ENCODE measurements at places on chromosomes 1 and 21.
A peak's percentile ranks its signal among the peaks of the same experiment; 100 is the strongest.

- no peak for DNase-seq
Observed at GRCh38 chr1:93288558-93288957, 57.1 kb upstream of the DR1 start.

GRCh38 chr21:42341776-42342542, 8.8 kb downstream of the TFF2 start:
- no peak for DNase-seq

DNA sequence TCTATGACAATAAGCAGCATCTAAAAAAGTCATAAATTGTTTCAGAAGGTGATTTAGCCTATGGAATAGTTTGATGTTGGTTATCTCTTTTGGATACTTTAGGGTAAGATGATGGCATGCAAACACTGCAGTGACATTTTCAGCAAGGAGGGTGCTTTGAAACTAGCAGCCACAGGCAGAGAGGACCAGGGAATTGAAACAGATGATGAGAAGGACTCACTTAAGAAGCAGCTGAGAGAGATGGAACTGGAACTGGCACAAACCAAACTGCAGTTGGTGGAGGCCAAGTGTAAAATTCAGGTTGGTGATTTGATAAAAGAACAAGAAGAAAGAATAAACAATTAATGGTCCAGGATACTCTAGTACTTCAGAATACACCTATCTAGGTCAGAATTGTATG, 11.2 kb upstream of the CACYBP start:
- no peak for DNase-seq

- no peak for DNase-seq
Observed at GRCh38 chr21:43806017-43806710, 16.8 kb downstream of the RRP1 start.

- no peak for DNase-seq
Observed at GRCh38 chr1:231313661-231314060, 24.0 kb downstream of the EXOC8 start.

GRCh38 chr1:212760126-212760823, 31.3 kb downstream of the NSL1 start:
- no peak for DNase-seq

DNA sequence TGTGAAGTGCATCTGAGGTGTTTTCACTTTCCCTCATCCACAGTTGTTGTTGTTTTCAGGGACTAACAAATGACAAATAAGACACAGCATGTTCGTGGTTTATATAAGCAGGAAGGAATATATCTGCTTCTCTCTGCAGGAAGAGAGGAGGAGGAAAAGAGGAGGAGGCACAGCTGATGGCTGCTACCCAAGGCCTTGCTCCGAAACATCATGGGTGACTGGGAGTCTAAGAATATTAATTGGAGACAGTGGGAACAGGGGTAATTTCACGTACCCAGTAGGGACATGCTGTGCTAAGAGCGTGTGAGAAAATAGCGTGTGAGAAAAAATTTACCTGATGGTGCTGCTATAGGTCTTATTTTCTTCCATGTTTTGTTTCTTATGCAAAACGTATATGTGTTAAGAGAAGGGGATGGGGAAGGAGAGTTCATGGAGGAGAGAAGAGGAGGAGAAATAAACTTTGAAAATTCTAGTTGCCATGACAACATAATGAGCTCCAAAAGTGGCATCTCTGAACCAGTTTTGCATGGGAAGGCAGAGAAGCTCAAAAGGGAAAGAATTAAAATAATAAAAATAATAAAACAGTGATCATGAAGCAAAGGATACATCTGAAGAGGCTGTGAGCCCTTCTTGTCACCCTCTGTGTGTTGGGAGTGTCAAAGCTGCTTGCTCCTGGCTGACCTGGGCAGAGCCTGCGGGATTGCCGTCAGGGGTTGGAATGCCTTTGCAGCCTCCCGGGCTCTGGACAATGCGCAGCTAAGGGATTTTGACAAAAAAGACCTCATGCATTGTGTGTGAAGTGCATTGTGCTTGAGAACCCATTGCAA, 192.0 kb downstream of the CACNA1E start:
- DNase-seq: no peak

GRCh38 chr1:95117207-95118066, at the start of gene TLCD4:
Gene TLCD4, plus strand, starts transcription at chr1:95117355. Its CDS starts 26,547 bp downstream, at chr1:95143902.
- peak; percentile 15 for DNase-seq

GRCh38 chr21:26079366-26079765, 91.2 kb downstream of the APP start:
- DNase-seq: no peak

DNA sequence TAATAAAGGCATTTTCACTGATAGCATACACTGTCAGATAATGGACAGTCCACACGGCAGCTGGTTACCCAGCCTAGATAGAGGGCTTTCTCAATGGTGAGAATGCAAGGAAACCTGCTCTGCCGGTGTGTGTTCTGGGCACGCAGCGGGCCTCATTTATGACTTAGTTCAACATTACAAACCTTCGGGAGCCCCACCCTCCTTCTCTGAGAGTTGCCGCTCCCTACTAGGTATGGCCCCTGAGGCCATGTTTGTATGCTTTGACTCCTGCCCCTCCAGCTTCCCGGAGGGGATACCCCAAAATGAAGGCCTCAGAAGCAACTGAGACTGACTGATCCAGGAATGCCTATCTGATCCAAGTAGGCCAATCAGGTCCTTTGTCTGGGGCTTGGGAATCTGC, 17.2 kb upstream of the FABP3 start:
- no peak for DNase-seq

GRCh38 chr21:14987370-14988170, 77.2 kb downstream of the NRIP1 start:
- no peak for DNase-seq

- DNase-seq: no peak
Observed at GRCh38 chr1:19432943-19433718, 52.2 kb downstream of the CAPZB start.

DNA sequence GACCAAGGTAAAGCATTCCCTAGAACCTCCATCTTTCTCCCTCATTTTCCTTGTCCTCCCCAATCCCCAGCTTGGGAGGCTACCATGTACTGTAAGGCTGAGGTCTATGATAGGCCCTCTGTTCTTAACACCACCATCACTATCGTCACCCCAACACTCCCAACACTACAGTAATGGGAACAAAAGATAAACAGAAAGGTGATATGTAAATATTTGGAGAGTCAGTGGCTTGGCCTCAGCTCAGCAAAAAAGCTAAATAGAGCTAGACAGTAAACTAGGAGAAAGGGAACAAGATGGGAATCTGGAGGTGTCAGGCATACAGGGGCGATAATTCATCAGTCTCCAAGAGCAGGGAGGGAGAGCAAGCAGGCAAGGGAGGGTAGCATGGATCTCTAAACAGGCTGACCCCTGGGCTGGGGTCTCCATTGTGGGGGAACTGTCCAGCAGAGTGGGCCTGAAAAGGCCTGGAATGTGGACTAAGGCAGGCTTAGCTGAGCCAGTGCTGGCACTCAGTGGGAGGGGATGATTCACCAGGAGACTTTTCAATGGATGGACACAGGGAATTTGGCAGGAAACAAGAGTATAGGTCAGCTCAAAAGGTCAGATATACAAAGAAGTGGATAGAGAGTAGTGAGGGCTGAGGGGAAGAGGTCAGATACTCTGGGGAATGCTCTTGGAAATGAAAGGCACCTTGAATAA, 6.7 kb downstream of the WNT2B start:
- DNase-seq: peak; percentile 8

DNA sequence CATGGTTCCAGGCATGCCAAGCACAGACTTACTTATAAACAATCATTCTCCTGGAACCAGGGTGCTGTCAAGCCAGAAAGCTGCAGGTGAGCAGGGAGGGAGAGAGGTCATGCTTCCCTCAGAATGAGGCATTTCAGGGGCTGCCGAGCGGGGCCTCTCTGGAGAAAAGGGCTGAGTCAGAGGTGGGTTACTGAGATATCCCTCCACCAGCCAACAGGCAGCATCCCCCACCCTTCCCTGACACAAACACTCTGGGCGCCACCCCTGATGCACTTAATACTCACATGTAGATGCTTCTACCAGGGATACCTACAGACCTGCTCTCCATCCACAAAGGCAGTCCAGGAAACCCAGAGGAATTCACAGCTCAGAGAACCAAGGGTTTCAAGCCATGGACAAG, 13.1 kb downstream of the STK40 start:
- DNase-seq: no peak

DNA sequence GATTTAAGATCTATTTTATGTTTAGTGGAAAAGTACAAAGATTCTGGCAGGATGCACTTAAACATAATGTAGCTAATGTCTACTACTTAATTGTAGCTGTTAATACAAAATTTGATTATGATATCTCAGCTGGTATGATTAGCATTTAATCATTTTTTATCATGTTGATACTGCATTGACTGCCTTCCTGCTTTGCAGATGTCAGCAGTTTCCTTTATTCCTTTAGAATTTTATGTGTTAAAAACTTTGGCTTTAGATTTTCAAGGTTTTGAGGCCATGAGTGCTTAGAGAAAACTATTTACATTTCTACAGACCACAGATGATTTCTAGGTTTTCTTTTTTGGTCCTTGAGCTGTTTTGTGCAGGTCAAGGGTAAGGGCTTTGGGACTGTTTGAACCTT, 152.2 kb downstream of the ZNF326 start:
- no peak for DNase-seq

DNA sequence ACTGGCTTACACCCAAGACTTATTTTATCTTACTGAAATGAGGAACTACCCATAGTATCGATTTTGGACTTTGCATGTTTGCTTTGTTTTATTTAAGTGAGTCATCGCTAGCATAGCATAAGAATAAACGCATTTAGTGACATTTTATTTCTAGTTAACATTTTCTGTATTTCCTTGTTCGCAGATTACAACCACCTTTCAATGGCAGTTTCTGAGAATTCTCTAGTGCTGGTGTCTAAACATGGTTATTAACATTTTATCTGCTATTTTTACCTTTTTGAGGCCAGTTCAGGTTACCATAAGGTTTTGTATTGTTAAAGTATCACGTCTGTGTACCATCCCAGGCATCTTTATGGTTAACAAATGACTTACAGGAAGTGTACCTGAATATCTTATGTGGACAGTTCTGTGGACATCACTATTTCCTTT, 24.5 kb downstream of the EEIG2 start:
- no peak for DNase-seq

DNA sequence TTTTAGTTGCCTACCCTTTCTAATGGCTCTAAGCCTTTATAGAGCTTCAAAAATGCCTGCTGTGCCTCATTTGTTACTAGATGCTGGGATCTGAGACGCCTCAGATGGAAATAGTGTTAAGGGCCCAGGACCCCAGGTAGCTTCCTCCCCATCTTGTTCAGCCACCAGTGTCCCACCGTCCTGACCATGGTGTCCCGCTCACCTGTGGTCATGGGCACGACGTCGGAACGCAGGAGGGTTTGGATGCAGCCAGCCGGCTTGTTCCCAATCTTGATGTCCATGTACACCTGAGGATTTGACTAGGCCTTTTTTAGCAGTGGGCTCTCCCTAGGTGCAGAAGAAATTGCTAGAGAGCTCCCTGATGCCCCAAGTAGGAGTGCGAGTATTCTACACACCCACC, 31.1 kb downstream of the PABPC4 start:
- no peak for DNase-seq

DNA sequence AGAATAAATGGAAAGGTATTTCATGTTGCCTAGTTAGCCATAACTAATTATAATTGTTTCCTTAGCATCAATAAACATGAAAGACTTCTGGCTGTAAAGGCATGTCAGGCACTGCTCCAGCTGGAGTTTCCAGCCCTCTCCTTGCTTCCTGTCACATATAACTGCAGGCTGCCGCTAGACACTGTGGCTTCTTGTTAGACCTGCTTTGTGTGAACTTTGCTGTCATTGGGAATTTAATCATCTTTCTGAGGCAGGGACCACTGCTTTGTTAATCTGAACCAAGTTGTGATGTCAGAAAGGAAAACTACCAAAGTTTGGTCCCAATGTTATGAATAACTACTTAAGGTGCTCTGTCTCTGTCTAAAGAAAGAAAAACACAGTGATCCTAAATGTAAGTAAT, 90.3 kb upstream of the DUSP10 start:
- DNase-seq: no peak

DNA sequence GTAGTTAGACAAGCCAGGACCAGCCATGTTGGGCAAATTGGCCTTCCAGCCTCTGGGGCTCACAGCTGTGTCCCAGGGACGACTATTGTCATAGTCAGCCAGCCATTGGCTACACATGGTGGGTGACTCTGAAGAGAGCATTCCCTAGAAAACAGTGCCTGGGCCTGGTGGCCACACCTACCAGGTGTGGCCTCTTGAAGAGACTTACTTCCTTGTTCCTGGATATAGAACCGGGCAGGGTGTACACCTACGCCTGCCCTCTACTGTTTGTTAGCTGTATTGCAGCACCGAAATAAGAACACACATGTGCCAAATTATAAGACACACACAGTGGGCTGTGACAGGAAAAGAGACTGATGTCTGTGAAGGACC, 134.6 kb upstream of the ARHGEF16 start:
- peak; percentile 50 for DNase-seq

- no peak for DNase-seq
Observed at GRCh38 chr1:86758570-86758969, 54.2 kb downstream of the SH3GLB1 start.

DNA sequence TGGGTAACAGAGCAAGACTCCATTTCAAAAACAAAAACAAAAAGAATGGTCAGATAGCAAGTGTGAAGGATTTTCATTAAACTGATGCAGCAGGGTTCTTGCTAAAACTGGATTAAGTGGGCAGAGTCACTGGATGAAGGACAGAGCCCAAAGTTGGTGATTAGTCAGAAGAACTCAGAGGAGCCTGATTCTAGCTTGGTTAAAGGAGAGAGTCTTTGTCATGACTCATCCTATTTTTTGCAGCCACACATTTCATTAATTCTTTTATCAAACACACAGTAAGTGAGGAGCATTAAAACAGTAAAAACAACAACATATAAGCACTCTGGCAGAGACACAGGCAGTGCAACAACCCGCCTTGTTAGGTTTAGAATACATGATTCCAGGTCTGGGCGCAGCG, 56.0 kb upstream of the EDARADD start:
- no peak for DNase-seq

GRCh38 chr21:15592271-15592860, 137.4 kb upstream of the USP25 start:
- DNase-seq: no peak

DNA sequence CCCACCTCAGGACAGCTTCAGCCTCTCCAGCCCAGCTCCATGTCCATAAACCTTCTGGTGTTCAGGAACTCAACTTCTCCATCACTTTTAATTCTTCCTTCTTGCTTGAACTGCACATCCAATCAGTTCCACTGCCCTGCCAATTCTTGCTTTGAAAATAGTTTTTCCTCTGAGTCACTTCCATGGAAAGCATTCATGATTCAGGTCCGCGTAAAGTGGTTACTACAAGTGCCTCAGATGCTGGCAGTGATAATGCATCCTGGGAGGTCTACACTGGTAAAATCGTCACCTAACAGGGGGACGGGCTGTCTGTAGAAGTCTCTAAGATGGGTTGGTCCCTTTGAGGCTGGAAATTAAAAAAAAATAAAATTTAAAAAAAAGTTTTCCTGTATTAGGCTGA, 25.9 kb upstream of the RCAN1 start:
- no peak for DNase-seq

GRCh38 chr1:65971547-65971946, 178.9 kb downstream of the PDE4B start:
- DNase-seq: no peak

GRCh38 chr1:215710036-215710898, 143.2 kb downstream of the KCTD3 start:
- DNase-seq: no peak

Data from SW 1271 (cell line).